SJSA1 (cell line): ENCODE measurements at places on chromosomes 4 and X.

- DNase-seq, result no peak
Measured at GRCh38 chr4:55682295-55682694, 46.2 kb upstream of the NMU start.

GRCh38 chrX:10288373-10288975, 131.7 kb downstream of the CLCN4 start:
- no peak for DNase-seq

DNA sequence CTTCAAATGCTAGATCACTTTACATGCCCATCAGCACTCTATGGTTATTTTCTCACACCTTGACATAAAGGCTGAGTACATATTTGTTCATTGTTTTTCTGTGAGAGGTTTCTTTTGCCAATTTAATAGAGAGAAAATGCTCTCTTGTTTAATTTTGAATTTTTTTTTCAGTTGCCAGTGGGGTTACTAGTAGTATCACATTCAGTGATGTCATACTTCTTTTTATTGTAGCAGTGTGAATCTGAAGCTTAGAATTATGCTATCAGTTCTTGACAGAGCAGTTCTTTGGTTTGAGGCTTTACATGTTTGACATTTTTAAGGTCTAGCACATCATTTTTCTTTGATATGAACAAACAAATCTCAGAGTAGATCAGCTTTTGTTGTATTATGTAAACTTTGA, 185.4 kb downstream of the NWD2 start:
- no peak for DNase-seq

DNA sequence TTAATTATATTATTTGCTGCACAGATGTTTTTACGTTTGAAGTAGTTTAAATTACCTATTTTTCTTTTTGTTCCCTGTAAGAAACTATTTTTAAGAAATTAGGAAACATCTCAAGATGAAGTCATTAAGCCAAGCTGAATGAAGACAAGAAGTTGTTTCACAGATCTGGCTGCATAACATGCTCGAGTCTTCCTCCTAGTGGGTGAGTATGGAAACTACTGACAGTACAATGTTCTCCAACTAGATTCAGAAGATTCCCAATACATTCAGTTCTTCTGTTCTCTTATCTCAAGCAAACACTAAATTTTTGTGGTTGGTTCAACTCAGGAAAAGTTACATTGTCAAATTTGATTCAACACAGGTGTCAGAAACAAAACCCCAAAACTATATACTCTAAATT, 256.8 kb upstream of the VCX start:
- DNase-seq, result no peak

GRCh38 chrX:81377329-81377728, 175.4 kb downstream of the SH3BGRL start:
- no peak for DNase-seq

DNA sequence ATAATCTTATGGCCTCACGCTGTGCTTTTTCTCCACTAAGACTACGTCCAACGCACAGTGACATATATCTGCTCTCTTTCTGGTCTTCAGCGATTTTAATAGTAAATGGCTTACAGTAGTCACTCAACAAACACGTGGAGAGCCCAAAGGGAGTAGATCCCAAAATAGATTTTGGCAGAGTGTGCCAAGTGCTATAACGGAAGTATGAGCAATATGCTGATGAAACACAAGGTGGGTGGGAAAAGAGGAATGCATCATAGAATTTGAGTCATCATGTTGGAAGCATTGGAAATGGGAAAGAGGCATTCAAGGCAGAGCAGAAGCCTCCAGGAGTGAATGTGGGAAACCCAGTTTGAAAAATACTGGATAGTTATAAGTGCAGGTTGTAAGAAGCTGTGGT, 129.1 kb upstream of the LDB2 start:
- peak; percentile 94 for DNase-seq

DNA sequence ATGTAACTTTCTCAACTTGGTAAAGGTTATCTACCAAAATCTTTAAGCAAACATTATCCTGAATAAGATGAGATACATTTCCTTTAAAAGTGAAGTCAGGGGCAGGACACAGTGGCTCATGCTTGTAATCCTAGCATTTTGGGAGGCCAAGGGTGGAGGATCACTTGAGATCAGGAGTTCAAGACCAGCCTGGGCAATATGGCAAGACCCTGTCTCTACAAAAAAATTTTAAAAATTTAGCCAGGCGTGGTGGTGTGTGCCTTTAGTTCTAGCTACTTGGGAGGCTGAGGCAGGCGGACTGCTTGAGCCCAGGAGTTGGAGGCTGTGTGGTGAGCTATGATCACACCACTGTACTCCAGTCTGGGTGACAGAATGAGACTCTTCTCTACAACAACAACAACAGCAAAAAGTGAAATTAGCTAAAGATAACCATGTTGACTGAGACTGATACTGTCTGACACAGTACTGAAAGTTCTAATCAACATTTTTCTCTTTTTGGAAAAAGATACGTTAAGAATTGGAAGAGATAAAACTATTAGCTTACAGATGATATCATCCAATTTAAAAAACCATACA, 4.9 kb downstream of the DCAF16 start:
- DNase-seq, result no peak

DNA sequence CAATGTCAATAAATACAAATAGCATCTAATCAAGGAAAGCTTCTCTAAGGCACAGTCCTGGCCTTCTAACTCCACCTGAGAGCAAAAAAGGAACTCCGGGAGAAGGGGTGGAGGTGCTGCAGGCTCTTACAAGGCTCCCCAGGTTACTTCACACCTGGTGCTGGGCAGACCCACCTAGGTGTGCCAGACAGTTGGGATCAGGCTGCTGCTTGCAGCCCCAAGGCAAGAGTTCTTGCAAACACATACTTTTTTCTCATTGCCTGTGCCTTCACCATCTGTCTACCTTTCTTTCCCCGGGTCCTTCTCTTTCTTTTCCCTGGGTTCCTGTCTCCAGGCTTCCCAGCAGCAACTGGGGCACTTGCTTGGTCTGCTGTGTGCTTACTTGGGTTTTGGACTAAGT, 81.4 kb upstream of the STIM2 start:
- DNase-seq, result no peak

- DNase-seq, result no peak
Measured at GRCh38 chr4:129335818-129336217, 239.9 kb downstream of the C4orf33 start.

- no peak for DNase-seq
Measured at GRCh38 chr4:83449009-83449408, 6.6 kb downstream of the HELQ start.

DNA sequence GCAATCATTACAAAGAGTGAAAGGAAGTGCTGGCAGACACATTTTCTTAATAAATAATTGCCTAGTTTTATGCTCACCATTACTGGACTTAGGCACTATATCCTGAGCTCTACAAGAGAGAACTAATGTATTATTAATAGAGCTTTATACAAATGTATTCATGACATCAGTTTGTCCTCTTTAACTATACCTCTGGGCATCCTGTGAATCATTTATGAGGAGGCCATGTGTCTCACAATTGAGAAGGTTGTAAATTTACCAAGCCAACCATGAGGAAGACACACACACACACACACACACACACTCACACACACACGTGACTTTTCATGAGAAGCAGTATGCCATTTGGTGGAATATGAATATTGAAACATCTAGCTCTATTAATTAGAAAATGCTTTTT, 728.2 kb downstream of the ARAP2 start:
- no peak for DNase-seq

DNA sequence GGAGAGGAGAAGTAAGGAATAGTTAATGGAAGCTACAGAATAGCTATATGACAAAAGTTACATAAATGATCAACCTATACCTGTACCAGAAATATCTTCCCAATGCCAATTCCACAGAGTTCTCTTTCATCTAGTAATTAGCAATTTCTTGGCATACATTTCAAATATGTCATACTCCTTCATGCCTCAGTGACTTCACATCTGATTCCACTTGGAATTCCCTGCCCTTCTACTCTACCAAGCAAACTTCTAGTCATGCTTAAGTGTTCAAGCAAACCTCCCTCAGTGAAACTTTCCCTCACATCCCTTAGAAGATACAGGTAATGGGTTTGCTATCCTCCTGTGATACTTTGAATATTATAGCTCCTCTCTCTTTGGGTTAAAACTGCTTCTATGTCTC, 127.1 kb downstream of the KLHL13 start:
- no peak for DNase-seq

GRCh38 chrX:29541038-29541437, 674.3 kb upstream of the MAGEB2 start:
- no peak for DNase-seq

- no peak for DNase-seq
Measured at GRCh38 chrX:133579631-133580030, 164.3 kb upstream of the GPC4 start.

DNA sequence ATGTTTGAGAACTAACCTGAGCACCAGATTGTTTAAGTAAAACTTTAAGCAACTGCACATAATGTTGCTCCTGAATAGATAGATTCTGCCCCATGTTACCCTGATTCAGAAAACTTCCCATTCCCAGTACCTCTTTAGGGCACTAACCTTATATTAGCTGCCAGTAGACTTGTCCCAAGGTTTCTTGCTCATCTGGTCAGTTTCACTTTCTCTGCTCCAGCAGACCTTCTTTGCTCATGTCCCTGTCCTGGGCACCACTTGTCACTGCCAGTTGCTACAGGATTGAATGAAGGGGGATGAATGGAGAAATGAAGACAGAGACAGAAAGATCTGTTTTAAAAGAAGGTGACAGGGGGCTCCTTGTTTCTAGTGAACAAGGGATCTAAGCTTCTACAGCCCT, 65.2 kb upstream of the UGT2B10 start:
- DNase-seq, result no peak

GRCh38 chr4:118751629-118752323, 66.6 kb downstream of the METTL14 start:
- DNase-seq, result no peak

DNA sequence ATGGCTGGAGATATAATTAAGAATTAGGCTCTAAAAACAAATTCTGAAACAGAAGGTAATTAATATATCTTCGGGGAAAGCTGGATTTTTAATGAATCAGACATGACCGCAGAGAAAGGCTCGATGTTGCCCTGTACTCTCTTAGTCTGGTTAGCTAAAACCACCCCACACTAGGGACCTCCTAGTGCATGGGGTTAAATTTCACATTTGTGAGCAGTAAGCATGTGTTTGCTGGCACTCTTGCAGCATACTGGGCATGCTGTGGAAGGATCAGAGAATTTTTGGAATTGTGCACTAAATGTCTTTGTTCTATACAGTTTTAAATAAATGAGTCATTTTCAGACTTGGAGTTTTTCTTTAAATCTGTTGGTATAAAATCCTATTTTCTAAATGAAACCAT, 475.6 kb upstream of the FTHL17 start:
- DNase-seq, result no peak

DNA sequence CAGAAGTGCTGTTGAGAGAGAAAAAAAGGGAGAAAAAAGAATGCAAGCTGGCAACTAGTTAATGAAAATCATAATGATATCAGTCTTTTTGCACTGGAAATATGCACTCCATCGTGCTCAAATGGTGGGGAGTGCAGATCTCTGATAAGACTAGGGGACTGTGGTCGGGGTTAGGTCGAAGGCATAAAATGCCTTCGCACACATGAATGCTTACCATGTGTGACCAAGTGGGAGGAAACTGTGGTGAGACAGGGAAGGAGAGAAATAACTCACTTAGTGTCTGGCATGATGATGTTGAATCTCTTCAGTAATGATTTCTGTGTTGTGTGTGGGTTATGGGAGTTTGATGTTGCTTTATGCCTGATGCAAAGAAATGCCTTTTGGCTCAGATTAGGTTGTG, 358.9 kb downstream of the FBXO8 start:
- no peak for DNase-seq

DNA sequence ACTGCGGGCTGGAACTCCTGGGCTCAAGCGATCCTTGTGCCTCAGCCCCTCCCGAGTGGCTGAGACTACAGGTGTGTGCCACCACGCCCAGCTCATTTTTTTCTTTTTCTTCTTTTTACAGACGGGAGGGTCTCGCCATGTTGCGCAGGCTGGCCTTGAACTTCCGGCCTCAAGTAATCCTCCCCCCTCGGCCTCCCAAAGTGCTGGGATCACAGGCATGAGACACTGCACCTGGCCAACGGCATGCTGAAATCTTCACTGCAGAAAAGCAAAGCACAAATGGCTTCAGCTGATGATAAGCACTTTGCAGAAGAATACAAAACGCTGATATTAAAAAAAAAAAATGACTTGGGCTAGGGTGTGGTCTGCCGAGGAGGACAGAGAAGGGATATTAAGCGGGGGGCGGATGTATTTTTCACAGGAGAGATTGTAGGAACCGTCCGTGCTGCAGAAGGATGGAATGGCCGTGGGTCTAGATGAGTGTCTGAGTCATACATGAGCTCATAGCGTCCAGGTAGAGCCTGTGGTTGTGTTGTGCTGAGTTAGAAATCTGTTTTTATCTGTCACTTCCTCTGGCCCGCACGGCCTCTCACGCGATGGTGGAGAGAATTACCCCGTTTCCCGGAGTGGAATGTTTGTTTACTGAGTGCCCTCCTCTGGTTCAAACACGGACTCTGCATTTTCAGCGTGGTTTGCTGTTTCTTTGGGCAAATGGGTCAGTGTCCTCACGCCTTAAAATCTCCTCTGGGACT, 8.5 kb upstream of the AKAP17A start:
- DNase-seq, result peak; percentile 80

GRCh38 chr4:17552427-17552826, 24.6 kb upstream of the LAP3 start:
- no peak for DNase-seq

DNA sequence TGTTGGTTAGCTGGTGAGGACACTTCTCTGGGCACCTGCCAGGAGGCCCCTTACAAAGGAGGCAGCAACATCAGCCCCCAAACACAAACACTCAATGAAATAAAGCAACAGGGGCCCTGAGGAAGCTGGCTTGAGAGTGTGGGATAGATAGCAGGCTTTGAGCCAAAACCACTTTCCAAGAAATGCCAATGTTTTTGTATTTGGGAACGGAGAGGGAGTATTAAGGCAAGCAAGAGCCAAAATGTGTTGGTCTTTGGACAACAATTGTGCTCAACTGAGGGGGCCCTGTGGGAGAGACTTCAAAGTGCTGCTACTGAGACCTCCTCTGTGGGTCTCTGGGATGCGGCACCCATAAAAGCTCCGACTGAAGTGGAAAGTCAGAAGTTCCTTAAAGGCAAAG, 41.0 kb downstream of the RAI2 start:
- DNase-seq, result no peak

DNA sequence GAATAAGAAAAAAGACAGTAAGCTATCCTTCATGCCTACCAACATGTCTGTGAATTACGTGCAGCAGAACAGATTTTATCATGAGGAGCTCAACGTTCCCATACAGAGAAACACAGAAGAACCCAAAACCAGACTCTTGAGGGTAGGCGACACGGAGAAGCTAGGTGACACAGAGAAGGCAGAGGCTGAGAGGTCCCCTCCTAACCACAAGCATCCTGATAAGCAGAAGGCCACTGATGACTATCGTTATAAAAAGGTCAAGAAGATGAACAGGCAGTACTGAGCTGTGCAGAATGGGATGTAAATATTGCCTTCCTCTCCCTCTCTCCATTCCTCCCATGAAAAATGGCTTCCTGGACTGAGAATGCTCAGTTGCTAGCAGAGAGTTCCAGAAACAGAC, 350.2 kb upstream of the BOD1L1 start:
- no peak for DNase-seq

- DNase-seq, result peak; percentile 51
Measured at GRCh38 chr4:185738038-185738552, 73.9 kb downstream of the SORBS2 start.
